Brain microvascular endothelial cell (primary cell): ENCODE measurements at places on chromosomes 13 and 19.

DNA sequence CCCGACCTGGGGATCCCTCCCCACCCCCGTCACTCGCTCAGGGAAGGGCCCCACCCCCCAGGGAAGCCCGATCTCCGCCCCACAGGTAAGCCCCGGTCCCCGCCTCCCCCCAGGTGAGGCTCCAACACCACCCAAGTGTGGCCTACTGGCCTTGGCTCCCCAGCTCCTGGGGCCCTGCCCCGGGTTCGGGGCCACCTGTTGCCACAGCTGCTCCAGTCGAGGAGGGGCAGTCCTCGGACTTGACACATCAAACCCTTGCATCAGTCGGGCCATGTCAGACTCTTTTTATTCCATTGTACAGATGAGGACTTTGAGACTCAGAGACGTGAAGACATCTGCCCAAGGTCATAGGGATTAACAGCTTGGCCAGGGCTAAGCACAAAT lies 512 bp downstream of the CC2D1A start:
- DNase-seq, result no peak

DNA sequence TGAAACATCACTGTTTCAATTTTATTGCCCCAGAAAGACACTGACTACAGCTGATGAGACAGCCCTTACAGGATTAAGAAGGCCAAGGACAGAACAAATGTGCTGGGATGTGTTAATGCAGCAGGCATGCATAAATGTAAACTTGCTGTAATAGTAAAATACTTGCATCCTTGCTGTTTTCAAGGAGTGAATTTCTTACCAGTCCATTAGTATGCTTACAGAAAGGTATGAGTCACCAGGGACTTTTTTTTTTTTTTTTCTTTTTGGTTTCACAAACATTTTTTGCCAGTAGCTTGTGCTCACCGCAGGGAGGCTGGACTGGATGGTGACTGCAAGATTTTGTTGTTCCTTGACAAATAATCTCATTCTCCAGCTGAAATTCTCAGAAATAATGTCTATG lies 55.1 kb downstream of the GPR180 start:
- DNase-seq, result peak; percentile 55

DNA sequence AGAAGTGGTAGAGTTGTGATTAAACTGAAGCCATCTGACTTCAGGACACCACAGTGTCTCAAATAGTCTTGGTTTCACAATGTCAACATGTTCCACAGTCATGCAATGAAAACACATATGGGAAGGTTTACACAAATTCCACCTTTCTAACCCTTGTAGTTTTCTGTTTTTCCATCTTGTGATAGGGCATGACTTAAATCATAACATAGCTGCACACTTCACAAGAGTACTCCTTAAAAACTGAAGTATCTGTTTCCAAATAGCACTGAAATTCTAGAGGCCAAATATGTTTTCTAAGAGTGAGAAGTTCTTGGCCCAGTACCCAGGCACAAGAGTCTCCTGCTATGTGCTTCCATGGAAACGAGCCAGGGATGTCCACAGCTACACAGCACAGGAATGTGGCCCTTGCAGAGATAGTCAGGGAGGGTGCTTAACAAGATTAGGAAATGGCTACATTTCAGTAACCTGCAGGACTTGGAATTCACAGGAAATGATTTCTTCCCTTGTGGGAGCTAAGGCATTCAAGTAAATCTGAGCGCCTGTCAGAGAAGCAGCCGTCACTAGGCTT lies 269.1 kb downstream of the NDFIP2 start:
- DNase-seq, result peak; percentile 96

GRCh38 chr19:22526661-22527272 lies 104.6 kb upstream of the ZNF98 start:
- no peak for DNase-seq

DNA sequence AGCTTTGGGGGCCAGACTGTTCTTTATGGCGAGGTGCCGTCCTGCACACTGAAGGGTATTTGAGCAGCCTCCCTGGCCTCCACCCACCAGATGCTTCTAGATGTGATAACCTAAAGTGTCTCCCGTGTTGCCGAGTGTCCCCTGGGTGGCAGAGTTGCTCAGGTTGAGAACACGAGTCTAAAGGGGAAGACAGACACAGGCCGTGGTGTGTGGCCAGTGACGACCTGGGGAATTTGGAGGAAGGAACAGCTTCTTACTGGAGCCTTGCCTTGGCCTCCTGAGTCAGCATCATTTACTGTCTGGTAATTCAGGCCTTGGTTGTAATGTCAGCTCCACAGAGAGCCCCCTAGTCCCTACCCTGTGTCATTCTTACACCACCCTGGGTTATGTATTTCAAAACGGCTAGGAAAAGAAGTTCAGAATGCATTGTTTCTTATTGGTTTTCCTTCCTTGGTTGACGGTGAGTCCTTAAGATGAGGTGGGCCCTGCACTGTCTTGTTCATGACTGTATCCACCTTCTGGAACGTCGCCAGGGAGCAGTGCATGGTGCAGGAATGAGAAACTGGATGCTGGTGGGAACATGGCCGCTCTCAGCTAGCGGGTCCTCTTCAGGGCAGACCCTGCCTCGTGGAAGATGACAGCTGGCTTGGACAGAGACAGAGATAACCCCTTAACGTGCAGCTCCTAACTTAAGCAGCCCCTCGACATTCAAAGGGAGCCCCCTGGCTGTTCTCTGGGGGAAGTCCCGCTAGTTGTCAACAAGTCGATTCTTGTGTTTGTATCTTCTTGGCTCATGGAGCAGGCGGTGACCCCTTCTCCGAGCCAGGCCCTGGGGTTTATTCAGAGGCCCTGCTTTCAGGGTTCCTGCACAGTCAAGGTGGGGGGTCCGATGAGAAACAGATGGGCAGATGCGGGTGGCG lies 7.2 kb downstream of the SIN3B start:
- DNase-seq, result peak; percentile 20

GRCh38 chr19:13623716-13624710 lies 117.7 kb upstream of the CACNA1A start:
- DNase-seq, result no peak

DNA sequence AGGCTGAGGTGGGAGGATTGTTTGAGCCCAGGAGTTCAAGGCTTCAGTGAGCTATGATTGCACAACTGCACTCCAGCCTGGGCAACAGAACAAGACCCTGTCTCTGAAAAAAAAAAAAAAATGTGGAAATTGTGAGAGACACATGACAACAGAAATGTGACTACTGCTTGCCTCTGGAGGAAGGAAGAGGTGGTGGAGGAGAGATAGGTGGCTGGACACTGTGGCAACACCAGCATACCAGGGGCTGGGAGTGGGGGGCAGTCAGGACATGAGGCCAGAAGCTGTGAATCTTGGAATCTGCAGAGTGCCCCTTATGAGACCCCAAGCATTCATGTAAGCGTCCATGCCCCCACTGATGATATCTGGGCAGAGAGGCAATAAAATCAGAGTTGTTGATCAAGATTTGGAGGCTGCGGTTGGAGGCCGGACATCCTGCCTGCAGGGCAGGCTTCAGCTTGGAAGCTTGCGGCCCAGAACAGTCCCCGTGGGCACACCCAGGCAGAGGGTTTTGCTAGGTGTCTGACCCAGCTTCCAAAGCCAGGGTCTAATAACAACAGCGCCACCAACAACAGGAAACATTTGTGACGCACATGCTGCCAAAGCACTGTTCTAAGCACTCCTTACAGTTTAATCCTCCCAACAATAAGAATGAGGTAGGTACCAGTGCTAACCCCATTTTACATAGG lies 16.9 kb downstream of the FAM187B start:
- no peak for DNase-seq

GRCh38 chr19:51594774-51595109 lies 23.7 kb downstream of the ZNF175 start:
- DNase-seq, result no peak

DNA sequence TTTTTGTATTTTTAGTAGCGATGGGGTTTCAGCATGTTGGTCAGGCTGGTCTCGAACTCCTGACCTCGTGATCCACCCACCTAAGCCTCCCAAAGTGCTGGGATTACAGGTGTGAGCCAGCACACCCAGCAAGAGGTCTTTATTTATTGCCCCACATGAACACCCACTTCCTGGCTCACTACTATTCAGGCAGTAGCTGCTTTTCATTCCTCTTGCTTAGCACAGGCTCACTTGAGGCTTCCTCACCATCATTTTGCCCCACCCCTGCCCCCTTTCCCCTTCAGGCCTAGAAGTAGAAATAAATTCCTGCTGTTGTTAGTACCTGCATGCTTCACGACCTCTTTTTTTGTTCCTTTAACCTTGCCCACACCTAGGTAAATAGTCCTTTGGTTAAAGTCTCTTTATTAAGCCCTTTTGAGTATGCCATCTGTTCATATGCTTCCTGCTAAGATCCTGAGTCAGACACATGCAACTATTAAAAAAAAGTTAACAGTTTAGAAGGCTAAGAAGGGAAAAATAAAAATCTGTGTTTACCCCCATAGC lies 33.5 kb upstream of the ITM2B start:
- no peak for DNase-seq

DNA sequence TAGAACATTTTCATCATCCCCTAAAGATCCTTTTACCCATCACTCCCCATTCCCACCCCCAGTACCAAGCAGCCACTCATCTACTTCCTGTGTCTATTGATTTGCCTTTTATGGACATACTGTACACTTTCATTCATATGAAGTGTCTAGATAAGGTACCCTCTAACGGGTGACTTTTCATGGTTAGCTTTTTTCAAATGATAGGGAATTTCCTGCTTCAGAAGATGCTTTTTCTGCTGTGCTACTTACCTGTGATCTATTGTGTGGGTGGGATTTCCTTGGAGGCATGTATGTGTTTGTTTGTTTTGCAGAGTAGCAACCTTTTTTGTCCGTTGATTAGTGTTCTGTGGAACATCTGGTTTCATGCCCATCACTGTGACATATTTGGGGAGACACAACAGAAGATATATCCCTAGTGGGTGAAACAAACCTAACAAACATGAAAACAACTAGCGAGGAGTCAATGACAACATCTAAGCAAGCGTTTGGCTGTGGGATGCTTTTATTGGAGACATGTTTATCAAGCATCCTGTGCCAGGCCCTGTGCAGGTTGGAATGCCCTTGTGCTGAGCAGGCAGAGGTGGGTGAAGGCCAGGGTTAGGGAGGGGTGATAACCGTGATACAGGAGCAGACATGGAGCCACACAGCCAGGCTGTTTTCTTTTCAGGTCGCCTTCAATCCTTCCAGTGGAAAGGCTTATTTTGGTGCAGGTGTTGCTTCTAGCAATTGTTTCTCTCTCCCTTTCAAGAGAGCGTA lies 17.6 kb downstream of the SPINT2 start:
- no peak for DNase-seq

GRCh38 chr13:31011193-31011860 lies 78.9 kb downstream of the TEX26 start:
- no peak for DNase-seq

- peak; percentile 62 for DNase-seq
Measured at GRCh38 chr13:33236021-33236420, 49.5 kb downstream of the STARD13 start.

DNA sequence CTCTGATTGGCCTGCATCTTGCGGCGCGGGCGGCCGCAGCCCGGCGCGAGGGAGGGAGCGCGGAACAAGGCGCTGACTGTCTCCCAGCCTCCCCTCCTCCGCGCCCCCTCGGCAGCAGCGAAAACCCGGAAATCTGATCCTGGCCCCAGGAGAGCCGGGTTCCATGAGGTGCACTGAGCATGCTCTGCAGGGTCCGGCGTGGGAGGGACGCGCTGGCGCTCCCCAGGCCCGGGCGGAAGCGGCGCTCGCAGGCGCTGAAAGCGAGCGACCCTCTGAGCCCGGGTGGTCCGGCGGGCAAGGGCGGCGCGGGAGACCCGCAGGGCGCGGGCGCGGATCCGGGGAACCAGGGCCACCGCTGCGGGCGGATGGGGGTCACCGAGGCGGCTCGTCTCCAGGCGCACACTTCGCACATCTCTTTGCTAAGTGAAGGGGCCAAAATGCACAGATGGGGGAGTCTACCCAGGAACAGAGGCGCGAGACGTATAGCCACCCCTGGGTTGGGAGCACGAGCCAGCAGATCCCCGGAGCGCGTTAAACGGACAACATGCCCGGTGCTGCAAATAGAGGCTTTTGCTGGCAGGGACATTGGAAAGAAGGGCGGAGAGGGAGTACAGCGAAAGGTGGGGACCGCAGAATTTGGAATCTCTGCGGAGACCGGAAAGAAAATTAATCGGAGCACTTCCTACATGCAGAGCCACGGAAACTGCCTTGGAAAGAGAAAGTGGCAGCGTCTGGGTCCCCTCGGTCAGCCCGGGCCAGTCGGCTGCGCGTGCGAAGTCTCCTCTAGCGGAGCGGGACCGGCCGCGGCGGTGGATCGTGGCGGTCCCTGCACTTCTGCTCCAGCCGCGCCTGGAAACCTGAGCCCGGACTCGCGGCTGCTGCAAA lies 510 bp upstream of the PCDH9 start:
- DNase-seq, result peak; percentile 97

- peak; percentile 92 for DNase-seq
Measured at GRCh38 chr13:30690282-30691188, 44.8 kb upstream of the ALOX5AP start.

DNA sequence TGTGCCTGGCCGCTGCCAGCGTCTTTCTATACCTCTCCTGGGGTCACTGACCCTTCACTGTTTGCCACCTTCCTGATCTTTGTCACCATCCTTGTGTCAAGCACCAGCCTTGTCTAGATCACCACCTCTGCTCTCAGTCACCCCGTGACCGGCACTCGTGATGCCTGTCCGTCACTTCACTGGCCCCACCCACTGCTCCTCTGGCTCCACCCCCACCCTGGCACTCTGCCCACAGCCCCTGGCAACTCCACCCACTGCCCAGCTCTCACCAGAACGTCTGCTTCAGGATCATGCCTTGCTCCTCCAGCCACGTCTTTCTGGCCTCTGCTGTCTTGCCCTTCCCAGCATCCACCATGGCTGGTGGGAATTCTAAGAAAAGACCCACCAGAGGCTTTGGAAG lies 24.8 kb upstream of the PLA2G4C start:
- DNase-seq, result no peak

DNA sequence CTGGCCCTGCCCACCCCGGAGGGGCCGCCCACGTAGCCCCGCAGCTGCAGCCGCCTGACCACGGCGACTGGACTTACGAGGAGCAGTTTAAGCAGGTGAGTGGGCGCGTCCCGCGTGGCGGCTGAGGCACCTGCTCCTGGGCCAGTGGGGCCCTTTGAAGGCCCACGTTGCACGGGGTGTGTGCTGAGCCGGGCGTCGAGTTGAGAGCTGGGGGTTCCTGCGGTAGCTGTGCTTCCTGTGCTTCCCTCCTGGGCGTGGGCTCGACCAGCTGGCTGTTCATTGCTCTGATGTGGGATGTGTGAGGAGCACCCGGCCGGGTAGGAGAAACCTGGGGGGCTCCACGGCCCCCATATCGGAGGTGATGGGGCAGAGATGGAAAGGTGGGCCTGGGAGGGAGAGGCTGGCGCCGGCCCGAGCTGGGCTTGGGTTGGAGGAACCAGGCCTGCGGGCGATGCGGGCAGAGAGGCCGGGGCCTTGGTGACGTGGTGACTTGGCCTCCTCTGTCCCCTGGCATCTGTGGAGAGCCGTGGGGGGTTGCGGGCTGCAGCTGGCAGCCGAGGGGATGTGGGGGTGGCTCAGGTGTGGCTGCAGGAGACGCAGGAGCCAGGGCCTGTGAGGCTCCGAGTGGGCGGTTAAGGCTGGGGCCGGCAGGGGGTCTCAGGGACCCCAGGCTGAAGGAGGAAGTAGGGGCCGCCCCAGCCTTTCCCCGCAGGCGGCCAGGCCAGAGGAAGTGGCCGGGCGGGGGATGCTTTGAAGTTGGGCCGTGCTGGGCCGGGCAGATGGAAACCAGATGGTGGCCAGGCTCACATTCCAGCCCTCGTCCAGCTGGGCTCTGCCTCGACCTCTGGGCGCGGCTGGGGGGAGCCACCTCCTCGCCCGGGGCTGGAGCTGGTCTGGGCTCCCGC lies 7.1 kb downstream of the ARID3A start:
- DNase-seq, result peak; percentile 70
